ENCODE measurements at places on chromosomes 6 and 20. TPM values are rescaled to one million over a fixed set of nuclear protein-coding genes. Genes with fewer than 3 reads are reported as not detected.
A peak's percentile ranks its signal among the peaks of the same experiment; 100 is the strongest.

ADGRG6 gene
- total RNA-seq, result 2.3 TPM

IMPG1 gene
- not detected for total RNA-seq

ZNF311 gene
- total RNA-seq, result 0.22 TPM

MRPL14 gene
- 36.7 TPM for total RNA-seq

ZNF217 gene
- total RNA-seq, result 10.7 TPM

HCK gene
- total RNA-seq, result 5.5 TPM

OSBPL2 gene
- total RNA-seq, result 55.1 TPM

PSORS1C2 gene
- total RNA-seq, result not detected

ENPP4 gene
- 18.1 TPM for total RNA-seq

SYCP2 gene
- total RNA-seq, result 0.94 TPM

PREX1 gene
- total RNA-seq, result 13.9 TPM

HDGFL1 gene
- total RNA-seq, result not detected

BIRC7 gene
- total RNA-seq, result 1.1 TPM

NUP153 gene
- total RNA-seq, result 25.8 TPM

FRK gene
- total RNA-seq, result 2.6 TPM

DNA sequence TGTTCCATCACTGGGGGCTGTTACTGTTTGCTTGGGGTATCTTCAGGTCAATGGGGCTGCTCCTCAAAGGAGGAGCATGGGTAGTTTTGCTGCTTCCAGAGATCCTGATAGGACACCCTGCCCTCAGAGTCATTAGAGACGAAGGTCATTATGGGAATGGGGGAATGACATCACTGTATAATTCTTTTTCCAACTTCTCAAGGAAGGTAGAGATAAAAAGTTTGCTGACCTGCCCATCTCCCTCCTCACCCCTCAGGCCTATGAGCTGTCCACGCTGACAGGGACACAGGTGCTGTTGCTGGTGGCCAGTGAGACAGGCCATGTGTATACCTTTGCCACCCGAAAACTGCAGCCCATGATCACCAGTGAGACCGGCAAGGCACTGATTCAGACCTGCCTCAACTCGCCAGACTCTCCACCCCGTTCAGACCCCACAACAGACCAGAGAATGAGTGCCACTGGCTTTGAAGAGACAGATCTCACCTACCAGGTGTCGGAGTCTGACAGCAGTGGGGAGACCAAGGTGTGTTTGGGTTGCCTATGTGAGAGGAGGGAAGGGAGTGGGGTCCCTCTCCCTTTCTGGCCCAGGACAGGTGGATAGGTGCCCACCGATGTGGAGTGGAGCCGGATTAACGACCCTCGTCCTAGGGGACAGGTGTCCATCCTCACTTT, 2.7 kb downstream of the SRF start:
- DNase-seq, result no peak

GRCh38 chr6:105988812-105989577, 97.1 kb upstream of the PRDM1 start:
- no peak for DNase-seq

DNA sequence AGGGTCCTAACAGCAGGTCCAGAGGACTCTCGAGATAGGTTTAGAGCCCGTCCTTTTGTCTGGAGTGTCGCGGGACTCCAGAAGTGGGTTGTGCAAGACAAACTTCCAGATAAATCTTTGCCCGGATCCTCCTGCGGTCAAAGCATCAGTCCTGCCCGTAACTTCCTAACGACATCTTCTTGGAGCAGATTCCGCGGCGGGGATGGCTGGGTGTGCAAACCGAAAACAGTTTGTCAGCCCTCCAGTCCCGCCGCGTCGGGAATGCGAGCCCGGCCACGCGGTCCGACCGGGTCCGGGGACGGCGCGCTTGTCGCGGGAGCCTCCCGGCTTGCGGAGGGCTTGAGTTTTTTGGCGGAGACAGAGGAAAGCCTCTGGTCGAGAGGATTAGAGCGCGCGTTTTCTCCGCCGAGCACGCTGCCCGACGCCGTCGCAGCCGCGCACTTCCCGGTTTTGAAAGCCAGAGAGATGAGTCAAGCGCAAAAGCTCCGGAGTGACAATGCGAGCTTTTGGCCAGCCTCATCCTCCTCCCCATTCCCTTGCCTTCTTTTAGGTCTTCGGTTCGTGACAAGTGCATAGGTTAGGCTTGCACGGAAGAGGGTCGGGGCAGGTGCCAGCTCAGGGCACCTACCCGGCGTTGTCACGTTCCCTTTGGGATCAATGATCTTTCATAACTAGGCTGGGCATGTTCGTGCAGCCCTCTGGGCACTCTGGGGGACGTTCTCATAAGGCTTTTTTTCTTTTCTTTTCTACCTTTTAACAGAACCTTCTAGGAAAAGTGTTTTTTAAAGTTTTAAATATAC, 91.3 kb upstream of the PRDM1 start:
- DNase-seq, result peak; percentile 83

- no peak for DNase-seq
Observed at GRCh38 chr6:137237413-137238170, 18.4 kb upstream of the IFNGR1 start.

GRCh38 chr6:5390177-5390576, 128.9 kb downstream of the FARS2 start:
- no peak for DNase-seq

DNA sequence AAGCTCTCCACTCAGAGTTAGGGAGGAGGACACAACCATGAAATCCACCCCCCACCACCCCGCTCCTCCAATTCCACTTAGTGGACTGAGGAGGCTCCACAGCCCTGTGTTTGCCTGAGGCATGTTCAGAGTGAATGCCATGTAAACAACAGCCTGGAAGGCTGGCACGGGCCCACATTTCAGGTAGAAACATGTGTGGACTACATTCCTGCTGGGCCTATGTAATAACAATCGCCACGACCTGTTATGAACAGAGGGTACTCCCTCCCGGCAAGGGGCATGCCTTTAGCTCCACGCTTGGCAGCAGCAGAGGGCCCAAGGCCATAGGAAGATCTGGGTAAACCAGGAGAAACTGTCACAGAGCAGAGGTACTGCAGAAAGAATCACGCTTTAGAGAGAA, 65.5 kb downstream of the ISM1 start:
- DNase-seq, result no peak

DNA sequence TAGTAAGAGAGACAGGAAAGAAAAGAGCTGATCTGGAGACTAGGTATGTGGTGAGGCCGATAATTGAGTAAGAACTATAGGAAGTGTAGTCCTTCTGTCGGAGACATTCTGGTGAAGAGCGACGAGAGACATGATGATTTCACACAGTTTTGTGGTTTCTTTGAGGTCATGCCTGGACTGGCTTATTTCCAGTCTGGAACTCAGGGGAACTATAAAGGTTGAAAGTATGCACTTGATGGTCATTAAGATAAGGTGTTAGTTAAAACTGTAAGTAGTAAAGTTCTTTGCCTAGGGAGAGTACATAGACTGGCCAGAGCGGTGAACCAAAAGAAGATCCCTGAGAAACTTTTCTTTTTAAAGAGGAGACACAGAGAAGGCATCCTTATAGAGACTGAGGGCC, 68.8 kb downstream of the RFX6 start:
- DNase-seq, result no peak

- no peak for DNase-seq
Observed at GRCh38 chr6:15854826-15855710, 192.2 kb upstream of the DTNBP1 start.

DNA sequence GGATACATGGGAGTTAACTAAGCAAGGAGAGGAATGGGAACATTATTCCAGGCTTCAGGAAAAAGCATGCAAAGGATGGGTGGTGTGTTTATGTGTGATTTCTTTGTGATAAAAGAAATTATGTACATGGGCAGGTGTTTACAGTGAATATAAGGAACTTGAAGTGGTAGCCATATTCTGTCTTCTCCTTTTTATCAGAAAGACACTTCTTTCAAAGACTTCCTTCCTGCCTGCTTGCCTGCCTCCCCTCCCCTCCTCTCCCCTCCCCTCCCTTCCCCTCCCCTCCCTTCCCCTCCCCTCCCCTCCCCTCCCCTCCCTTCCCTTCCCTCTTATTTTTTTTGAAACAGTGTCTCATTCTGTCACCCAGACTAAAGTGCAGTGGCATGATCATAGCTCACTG, 14.4 kb downstream of the CYB5R4 start:
- DNase-seq, result no peak

DNA sequence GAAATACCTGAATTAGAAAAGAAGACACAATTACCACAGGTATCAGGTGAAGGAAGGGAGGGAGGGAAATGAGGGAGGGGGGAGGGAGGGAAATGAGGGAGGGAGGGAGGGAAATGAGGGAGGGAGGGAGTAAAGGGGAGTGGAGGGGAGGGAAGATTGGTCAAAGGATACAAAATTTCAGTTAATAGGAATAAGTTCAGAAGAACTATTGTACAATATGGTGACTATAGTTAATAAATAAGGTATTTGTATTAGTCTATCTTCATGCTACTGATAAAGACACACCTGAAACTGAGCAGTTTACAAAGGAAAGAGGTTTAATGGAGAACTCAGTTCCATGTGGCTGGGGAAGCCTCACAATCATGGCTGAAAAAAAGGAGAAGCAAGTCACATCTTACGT, 185.7 kb downstream of the EYA2 start:
- no peak for DNase-seq

GRCh38 chr6:33699739-33700138, 11.8 kb downstream of the UQCC2 start:
- no peak for DNase-seq

DNA sequence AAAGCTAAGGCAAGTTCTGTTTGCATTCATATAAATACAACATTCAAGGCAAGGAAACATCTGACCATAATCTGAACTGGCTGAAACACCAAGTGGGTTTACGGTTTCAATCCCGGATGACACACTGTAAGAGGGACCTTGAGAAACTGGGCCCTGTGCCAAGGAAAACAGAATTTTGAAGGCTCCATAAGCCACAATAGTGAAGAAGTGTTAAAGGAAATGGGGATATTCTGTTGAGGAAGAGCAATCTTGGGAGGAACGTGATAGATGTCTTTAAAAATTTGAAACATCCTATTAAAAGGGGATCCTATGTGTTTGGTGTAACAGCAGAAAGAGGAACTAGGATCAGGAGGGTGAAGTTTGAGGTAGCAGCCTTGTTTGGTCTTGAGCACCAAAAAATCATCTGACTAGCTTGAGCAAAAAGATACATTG, 82.4 kb upstream of the TAB2 start:
- DNase-seq, result no peak

GRCh38 chr6:158796353-158796752, 22.8 kb downstream of the EZR start:
- DNase-seq, result no peak

DNA sequence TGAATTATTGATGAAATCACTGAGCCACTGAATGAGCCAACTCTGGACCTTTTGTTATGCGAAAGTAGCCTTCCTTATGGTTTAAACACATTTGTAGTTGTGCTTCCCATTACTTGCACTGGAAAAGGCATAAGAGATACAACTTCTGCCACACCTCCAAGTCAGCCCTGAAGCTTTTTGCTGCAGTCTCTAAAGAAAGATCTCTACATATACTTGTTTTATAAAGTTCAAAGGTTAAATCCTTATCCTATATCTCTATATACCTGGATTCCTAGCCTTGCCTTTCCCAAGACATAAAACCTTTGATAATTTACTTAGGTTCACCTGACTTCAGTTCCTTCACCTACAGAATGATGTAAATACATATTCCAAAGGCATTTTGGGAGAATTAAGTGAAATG, 132.0 kb downstream of the PTPRK start:
- no peak for DNase-seq

GRCh38 chr6:169983651-169984050, 232.2 kb downstream of the ERMARD start:
- peak; percentile 71 for DNase-seq

- no peak for DNase-seq
Observed at GRCh38 chr6:122872311-122872710, 83.3 kb downstream of the SMPDL3A start.

DNA sequence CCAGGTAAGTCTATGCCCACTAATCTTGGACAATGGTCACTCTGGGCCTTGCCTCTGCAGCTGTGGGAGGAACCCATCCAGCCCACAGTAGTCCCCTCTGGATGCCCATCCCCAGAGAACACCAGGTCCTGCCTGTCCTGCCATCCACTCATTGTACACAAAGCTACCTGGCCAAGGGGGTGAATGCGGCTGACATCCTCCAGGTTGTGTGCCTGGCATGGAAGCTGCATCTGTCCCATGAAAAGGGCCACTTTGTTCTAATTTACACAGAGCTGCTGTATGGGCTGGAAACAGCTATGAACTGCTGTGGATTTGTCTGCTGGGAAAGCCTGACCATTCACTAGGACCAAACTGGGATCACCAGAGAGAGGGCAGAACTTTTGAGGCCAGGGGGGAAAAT, 324.8 kb downstream of the LRFN2 start:
- no peak for DNase-seq

DNA sequence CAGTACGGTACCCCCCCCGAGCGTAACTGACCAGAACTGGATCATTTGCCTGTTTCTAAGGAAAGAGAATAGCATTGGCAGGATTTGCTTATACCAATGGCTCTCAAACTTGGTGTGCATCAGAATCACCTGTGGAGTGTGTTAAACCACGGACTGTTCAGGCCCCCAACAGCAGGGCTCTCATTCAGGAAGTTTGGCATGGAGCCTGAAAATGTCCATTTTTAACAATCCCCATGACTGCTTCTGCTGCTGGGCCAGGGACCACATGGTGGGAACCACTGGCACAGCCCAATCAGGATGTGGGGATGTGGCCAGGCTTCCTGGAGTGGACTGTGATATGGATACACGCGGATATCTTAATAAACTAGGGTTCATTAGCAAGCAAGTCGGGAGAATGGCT, 53.9 kb downstream of the GTF2H5 start:
- DNase-seq, result no peak

DNA sequence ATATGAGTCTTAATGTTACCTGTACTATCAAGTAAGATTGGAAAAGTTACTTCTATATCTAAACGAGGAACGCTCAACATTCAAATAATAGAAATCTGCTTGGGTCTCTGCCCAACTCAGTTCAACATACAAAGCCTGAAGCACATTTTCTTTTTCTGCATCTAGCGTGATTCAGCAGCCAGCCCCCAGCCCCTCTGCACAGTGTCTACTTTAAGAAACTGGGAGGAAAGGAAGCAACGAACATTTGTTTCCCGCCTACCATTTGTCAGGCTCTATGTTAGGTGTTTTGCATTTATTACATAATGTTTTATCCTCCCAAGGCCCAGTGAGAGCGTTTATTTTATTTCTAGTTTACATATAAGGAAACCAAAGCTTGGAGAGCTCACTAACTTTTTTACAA, 17.3 kb downstream of the PHACTR1 start:
- no peak for DNase-seq

- DNase-seq, result no peak
Observed at GRCh38 chr20:38330638-38331037, 15.6 kb upstream of the LBP start.

GRCh38 chr6:107116931-107117330, 1.6 kb upstream of the BEND3 start:
- DNase-seq, result no peak

Measured in cardiac septum (tissue), 1 donor.